ENCODE measurements at places on chromosomes 1 and 21. TPM values are rescaled to one million over a fixed set of nuclear protein-coding genes. Genes with fewer than 3 reads are reported as not detected.

The FCRL5 gene
- 0.14 TPM for polyA plus RNA-seq

DNA sequence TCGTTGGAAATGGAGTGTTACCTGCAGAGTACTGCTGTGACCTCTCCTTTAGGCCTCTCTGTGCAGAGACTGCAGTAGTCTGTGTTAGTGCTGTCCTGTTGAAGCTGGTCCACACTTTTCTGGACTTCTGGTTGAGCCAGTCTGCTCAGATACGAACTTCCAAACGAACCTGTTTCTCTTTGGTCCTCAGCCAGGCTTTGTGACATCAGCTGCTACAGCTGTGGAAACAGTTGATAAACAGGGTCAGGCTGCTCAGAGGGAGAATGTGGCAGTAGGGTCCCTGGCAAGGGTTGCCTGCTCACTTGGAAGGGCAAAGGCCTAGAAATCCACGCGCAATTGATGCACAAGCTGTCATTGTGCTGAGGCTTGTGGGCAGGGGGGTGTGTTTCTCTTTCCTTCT lies 98.8 kb downstream of the NOS1AP start:
- DNase-seq, result no peak

The S100A7A gene
- not detected for polyA plus RNA-seq

The KRTAP13-4 gene
- polyA plus RNA-seq, result not detected

The CR2 gene
- polyA plus RNA-seq, result 3.2 TPM

The AMIGO1 gene
- polyA plus RNA-seq, result 8.5 TPM

- no peak for DNase-seq
Observed at GRCh38 chr1:217569021-217569420, 61.9 kb downstream of the GPATCH2 start.

The ARHGAP30 gene
- polyA plus RNA-seq, result 2.2 TPM

GRCh38 chr1:176735201-176735600 lies 272.2 kb downstream of the PAPPA2 start:
- DNase-seq, result no peak

The KMO gene
- polyA plus RNA-seq, result 0.59 TPM

GRCh38 chr21:42155045-42155855 lies 63.7 kb upstream of the ABCG1 start:
- no peak for DNase-seq

The PIK3CD gene
- polyA plus RNA-seq, result 6.8 TPM
